NCI-H2171 (cell line): ENCODE measurements at places on chromosomes 4 and X.

DNA sequence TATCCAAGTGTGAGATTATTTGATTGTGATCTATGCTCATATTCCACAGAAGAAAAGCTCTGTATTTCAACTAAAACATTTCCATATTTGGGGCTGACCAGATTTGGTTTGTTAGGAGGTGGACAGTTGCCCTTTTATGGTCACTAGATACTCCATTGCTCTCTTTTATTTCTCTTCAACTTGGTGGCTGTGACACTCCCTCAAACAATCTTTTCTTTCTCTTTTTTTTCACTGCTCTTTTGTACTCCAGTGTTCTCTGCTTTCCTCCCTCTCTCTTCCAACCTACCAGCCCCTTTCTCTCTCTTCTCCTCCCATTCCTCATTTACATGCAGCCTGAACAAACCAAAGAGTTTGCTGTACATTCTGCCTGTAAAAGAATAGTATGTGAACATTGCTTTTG is 48.8 kb downstream of the RBPJ start:
- no peak for DNase-seq

DNA sequence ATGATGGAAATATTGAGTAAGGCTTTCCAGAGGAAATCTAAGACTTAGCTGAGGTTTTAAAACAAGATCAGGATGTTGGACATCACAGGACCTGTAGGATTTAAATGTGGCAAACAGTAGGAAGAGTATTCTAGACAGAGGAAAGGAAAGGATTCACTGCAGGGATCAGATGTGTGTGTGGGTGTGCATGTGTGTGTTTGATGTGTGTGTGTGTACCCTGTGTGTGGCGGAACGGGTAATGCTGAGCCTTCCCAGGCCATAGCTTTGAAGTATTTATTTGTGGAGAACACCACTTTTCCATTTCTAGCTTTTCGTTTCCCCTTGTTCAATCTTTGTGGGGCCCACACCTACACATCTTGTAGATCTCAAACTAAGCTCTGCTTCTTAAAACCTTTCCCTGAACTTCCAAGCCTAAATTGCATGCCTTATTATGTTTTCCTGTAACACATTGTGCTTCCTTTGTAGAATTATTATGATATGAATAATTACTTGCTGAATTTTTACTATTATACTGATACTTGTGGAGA is 6.9 kb downstream of the GUCY1A1 start:
- DNase-seq = no peak

GRCh38 chr4:11729548-11729947 is 300.9 kb upstream of the HS3ST1 start:
- no peak for DNase-seq

GRCh38 chrX:64265265-64265664 is 34.9 kb upstream of the ASB12 start:
- DNase-seq = no peak

- no peak for DNase-seq
These were observed 44.5 kb downstream of the ANKRD17 start for GRCh38 chr4:73213916-73214653.

DNA sequence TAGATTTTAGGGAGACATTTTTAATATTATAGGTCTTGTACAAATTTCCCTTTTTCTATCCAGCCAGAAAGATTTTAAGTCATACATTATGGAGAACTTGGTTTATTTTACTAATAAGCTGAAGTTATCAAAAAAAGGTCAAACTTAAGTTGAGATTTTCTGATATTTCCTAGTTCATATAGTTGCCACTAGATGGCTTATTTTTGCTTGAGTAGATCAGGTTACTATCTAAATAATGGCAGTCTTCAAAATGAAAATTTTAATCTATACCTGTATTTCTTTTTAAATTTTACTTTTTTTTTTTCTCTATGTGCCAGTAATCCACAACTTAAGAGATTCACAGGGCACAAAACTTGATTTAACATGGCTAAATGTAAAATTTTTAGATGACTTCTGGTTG is 52.3 kb downstream of the USP9X start:
- DNase-seq = no peak

- DNase-seq = no peak
These were observed 10.4 kb downstream of the HAUS7 start for GRCh38 chrX:153459986-153460385.
